Activated CD8-positive, alpha-beta memory T cell treated with anti-CD3 and anti-CD28 coated beads for 1 hour (primary cell): ENCODE measurements at places on chromosomes 7 and 10.

GRCh38 chr7:91285696-91286355, 21.6 kb downstream of the FZD1 start:
- no peak for DNase-seq

GRCh38 chr10:5292196-5292735, 72.5 kb upstream of the UCN3 start:
- no peak for DNase-seq

DNA sequence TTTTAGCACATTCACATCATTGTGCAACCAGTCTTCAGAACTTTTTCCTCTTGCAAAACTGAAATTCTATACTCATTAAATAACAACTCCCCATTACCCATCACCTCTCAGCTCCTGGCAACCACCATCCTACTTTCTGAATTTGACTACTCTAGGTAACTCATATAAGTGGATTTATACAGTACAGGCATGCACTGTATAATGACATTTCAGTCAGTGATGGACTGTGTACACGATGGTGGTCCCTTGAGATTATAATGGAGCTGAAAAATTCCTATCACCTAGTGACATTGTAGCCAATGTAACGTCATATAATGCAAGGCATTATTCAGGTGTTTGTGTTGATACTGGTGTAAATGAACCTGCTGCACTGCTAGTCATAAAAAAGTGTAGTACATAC, 60.1 kb downstream of the BTRC start:
- no peak for DNase-seq

GRCh38 chr10:60144099-60144498, 237.7 kb upstream of the CCDC6 start:
- DNase-seq: no peak

GRCh38 chr10:44619521-44619920, 234.6 kb upstream of the CXCL12 start:
- no peak for DNase-seq

- no peak for DNase-seq
Observed at GRCh38 chr7:27210441-27211083, 10.7 kb upstream of the HOXA13 start.

DNA sequence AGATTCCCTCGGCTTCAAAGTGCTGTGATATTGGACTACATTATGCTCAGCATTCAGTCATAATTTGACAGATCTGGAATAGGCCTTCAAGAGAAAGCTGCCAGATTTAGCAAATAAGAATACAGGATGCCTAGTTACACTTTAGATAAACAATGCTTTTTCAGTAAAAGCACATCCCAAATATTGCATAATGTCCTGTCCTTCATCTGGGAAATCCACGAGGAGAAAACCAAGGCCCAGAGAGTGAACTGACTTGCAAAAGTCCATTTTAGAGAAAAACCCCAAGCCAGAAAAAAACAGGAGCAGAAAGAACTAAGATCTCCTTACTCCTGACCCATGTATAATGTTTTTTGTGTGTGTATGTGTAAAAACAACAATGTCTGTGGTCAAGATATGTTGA, 12.0 kb upstream of the BLNK start:
- no peak for DNase-seq

- DNase-seq: no peak
Observed at GRCh38 chr7:33762151-33762910, 143.0 kb upstream of the BMPER start.

- DNase-seq: no peak
Observed at GRCh38 chr7:26965724-26966123, 101.3 kb upstream of the SKAP2 start.

DNA sequence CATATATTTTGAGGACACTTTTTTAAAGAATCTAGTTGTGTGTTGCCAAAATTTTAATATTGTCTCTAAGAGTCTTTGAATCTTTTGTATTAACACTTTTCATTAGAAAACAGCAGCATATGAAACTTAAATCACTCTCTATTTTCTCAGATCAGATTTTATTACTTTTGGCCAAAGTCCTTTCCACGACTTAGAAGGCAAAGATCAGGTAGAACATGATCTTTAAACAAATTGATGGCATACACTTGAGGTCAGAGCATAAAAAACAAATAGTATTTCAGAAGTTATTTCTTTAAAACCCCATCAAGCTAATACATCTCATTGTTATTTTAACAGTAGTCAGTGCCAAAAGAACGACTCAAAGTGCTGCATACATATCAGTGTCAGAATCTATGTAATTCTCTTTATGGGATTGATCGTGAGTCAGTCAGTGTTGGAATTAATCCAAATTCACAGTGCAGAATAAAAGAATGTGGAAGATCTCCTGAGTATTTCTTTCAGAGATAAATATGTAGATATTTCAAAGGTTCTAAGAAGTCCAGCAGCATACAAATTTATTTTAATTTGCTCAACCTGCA, 9.6 kb upstream of the AGMO start:
- no peak for DNase-seq

GRCh38 chr10:106436123-106436715, 728.3 kb downstream of the SORCS1 start:
- no peak for DNase-seq

DNA sequence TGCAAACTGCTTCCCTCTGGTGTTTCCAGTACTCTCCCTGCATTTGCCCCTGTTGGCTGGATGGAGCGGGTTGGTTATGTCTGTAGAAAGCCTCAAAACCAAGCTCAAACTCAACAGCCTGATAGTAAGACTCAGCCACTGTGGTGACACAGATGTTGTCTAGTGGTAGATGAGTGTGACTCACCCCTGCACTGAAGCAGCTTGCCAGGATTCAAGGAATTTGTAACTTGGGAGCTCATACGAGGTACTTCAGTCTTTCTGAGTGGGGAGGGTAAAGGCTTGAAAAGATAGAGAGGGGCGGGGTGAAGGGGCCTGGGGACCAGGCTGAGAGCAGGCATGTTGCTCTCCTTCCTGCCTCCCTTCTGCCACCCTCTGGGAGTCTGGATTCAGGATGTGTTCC, 22.9 kb upstream of the AQP1 start:
- DNase-seq: no peak

- DNase-seq: no peak
Observed at GRCh38 chr10:76560338-76560737, 1077.3 kb downstream of the KCNMA1 start.

GRCh38 chr7:124088590-124088989, 55.7 kb upstream of the TMEM229A start:
- no peak for DNase-seq

GRCh38 chr7:158743219-158743618, 38.6 kb upstream of the NCAPG2 start:
- no peak for DNase-seq

DNA sequence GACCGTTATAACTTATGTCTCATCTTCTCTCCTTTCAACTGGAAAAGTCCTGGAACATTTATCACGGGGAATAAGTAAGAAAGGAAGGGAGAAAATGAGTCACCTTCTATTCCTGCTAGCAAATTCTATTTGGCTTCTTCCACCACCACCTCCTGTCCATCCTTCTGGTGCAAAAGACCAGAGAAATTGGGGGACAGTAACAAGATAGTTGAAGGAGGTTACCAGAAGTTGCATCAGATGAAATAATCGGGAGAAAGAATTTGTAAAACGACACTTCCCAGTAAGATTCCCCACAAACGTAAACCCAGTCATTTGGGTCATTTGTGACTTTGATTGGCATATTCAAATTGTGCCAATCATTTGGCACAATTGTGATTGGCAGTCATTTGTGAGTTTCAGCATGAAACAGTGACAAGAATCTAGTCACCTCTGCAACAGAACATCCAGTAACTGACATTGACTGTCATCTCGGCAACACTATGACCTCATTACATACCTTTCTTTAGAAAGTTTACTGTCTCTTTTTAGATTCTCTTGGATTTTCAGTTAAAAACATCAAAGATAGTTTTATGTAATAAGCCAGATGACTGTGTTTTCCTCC, 51.3 kb upstream of the PIK3CG start:
- DNase-seq: no peak

- DNase-seq: no peak
Observed at GRCh38 chr10:24963521-24964041, 11.2 kb upstream of the PRTFDC1 start.

DNA sequence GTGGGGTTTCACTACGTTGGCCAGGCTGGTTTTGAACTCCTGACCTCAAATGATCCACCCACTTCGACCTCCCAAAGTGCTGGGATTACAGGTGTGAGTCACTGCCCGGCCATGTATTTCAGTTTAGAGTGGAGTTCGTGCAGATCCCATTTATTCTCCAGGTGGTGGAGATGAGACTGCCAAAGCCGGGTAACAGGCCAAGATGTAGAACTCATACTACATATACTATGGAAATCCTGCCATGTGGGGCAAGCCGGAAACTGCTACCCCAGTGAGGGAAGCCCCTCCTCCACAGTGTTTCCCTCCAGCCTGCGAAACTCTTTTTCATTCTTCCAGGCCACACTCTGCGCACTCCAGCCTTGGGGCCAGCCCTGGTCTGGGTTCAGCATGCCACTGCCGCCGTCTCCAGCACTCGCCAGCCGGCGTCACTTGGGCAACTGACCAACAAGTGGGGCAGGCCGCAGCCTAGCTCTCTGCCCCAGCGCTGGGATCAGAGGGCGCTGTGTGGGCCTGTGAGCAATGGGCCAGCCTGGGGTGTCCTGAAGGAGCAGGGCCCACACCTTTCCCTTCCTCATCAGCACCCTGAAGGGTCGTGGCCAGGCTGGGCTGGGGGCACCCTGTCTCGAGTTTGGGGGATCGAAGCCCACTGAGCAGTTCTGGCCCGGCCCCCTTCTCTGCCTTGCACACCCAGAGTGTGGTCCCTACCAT, 122.0 kb downstream of the TRRAP start:
- no peak for DNase-seq

GRCh38 chr10:126252884-126253610, 135.2 kb downstream of the ADAM12 start:
- no peak for DNase-seq

DNA sequence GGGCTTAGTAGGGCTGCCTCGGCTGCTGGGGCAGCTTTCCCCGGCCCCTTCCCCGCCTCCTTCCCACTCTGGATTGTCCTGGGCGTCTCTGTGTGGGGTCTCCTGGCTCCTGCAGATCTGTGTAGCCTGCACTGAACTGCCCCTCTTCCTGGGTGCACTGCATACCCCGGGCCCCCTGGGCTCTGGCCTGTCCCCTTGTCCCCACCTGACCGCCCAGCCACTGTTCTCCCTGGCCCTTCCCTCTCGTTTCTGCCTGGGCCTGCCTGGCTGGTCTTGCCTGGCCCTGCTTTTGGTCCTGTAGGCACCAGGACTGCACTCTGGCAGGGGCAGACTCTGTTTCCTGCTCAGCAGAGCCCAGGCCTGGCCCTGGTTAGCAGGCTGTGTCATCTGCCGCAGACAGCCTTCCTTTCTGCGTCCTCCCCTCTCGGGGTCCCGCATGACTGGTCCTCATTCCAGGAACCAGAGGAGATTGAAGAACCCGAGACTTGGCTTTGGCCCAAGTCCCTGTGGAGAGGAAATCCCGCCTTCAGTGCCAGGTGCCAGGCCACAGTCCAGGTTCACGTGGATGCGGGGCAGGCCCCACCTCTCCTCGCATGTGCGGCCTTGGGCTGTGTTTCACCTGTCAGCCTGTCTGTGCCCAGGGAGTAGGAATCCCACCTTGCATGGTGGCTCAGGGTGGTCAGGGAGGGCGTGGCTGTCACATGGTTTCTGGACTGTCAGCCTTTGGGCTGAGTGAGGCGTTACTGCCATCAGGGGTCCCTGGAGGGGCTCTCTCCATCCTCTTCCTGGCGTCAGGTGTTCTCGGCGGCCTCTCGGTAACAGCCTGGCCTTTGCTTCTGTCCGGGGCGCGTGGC, 9.2 kb downstream of the INPP5A start:
- DNase-seq: no peak

DNA sequence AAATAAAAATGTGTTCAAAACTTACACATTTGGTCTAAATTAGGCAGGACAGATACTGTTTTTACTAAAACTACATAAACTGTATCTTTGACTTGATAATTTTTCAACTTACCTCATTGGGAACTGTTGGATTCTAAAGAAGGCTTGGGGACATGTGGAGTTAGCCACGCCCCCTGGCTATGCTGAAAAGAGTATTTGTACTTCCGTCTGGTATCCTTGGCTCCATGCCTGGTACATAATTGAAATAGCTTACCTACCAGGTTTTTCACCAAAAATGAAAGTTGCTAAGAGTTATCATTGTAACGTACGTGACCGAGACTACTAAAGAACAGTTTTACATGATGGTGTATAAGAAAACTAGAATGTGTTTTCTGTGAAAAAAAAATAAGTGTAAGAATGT, 604.8 kb upstream of the IGFBP3 start:
- DNase-seq: no peak

DNA sequence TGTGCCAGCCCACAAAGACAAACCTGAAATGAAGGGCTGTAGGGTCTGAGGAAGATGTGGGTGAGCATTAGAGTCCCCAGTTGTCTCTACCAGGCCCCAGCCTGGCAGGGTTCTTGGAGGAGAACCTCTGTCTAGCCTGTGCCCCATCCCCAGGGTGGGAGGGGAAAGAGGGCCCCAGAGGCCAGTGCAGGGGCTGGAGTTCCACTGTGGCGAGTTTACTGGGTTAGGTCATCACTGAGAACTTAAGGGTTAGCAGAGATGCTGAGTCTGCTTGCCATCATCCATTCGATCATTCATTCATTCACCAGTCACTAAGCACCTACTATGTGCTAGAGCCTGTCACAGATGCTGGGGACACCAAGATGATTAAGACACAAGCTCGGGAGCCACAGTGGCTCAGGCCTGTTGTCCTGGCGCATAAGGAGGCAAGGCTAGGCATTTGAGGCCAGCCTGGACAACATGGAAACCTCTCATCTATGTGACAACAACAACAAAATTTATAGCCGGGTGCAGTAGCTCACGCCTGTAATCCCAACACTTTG, 2.6 kb downstream of the ANKRD2 start:
- no peak for DNase-seq

DNA sequence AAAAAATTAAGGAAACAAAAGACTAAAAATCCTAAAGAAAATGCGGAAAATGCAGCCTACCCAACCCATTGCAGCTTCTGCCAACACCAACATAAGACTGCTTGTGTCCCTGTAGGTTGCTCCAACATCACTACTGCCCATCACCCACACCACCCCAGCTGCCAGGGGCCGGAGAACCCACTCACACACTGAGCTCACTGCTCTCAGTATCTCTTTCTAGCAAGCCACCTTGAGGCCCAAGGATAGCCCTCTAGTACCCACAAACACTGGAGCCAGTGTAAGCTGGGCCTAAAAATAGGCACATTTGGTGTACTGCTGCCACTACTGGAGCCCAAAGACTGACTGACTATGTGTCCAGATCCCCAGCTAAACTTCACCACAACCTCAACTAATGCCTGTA, 67.3 kb downstream of the MEST start:
- DNase-seq: no peak

DNA sequence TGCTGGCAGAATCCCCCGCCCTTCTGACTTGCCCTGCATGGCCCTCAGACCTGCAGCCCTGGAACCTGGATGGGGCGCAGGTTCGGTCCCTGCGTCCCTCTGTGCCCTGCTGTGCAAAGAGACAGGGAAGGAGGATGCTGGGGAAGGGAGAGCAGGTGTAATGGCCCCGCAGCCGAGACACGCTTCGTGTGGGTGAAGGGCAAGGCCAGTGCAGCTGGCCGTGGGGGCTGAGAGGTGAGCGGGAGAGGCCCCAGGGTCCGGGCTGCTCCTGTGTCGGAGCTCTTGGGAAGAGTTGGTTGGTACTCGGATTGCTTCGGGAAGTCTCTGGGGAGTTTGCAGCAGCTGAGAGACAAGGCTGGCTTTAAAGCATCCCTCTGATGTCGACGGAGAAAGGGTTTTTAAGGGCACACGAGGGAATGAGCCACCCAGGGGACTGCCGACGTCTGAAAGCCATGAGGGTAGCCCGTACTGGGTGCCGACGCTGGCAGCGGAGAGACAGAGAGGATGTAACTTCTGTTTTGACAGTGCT, 6.5 kb downstream of the ELFN1 start:
- DNase-seq: no peak
